ENCODE measurements at places on chromosomes 2 and 18.

GRCh38 chr2:4840791-4841190, 851.4 kb upstream of the SOX11 start:
- no peak for DNase-seq

DNA sequence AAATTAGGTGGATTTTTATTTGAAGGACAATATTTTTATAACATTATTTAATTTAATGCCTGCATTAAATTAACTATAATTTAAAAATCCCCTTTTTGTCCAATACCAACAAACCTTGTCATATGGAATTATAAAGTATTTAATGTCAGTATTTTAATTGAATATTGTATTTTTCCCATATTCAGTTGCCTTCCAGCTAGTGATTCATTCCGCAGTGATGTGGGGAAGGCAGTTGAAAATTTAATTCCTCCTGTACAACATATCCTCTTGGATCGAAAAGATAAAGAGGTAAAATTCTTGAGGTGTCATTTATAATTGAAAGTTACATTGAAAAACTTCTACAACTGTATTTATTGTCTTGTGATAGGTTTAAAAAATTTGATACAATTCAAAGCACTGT, 40.4 kb downstream of the WDR7 start:
- no peak for DNase-seq

DNA sequence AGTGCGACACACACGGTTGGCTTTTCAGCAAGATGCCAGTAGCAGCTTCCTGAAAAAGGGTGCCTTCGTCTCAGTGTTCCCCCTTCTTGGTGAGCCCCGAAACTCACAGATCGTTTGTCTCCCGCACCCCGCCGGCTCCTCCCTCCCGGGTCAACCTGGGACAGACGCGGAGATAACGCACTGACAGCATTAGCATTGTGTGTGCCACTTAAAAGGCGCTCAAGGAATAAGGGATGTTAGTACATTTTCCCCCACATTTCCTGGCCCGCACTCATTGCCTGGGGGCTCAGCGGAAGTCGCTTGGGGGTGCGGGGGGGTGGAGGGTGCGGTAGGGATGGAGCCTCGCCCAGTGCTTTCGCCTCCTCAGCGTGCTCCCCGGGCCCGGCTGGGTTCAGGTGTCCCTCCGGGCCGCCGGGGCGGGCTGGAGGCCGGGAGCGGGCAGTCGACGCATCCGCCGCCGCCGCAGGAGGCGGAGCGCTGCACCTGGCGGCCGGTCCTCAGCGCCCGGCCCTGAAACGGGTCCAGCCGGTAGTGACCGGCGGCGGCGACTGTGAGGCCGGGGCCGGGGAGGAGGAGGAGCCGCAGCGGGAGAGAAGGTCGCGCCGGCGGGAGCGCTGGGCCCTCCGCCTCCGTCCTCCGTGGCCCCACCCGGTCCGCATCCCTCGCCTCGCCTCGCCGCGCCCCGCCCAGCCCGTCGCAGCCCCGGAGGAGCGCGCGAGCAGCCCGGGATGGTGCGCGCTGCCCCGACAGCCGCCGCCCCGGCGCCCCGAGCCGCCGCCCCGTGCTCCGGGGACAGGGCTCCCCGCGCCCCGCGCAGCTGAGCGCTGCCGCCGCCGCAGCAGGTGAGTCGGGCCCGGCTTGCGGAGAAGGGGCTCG, at the start of gene MFSD6:
MFSD6 (plus strand) TSS at position 694 of the 876 bp plus-strand sequence. CDS start 27,675 bp downstream, outside the sequence.
- peak; percentile 44 for DNase-seq

- no peak for DNase-seq
These were observed 104.2 kb downstream of the SH3BP4 start for GRCh38 chr2:235055891-235056516.

DNA sequence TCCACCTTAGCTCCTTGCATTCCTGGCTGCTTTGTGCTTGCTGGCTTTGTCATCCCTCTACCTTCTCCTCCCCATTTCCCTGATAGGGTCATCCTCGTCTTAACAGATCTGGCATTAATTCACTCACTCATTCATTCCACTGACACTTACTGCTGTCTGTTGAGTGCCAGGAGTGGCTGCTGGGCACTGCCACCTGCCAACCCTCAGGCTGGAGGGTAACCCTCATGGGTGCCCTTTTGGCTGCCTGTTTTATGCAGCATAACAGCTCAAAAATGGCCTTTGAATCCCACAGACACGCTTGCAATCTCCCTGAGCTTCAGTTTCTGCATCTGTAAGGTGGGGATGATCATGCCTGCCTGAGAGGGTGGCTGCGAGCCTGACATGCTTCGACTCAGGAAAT, 25.2 kb downstream of the FHOD3 start:
- no peak for DNase-seq

DNA sequence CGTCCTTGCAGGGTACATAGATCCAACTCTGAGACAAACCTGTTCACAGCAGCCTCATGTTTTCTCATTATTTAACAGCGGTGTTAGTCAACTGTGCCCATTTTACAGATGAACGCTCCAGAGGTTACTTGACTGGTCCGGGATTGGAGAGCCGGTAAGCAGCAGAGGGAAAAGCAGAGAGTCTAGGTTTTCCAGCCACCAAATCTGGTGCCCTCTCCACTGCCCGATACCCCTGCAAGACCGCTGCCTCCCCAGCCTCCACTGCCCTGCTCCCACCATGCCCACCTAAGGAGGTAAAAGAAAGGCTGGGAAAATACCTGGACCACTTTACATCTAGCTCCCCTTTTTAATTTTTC, 51.5 kb downstream of the EIPR1 start:
- DNase-seq = no peak

DNA sequence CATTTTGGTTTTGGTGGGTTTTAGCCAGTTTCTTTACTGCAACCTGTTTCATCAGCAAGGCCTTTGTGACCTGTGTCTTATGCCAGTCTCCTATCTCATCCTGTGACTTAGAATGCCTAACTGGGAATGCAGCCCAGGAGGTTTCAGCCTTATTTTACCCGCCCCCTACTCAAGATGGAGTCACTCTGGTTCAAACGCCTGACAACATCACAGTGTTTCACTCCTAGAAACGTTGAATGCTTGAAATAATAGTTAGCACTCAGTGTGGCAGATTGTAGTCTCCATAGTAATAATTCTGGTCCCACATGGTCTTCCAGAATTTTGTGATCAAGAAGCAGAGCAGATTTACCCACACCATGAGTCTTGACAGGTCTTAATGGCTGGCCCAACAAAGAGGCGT, 159.0 kb upstream of the TRIB2 start:
- no peak for DNase-seq

DNA sequence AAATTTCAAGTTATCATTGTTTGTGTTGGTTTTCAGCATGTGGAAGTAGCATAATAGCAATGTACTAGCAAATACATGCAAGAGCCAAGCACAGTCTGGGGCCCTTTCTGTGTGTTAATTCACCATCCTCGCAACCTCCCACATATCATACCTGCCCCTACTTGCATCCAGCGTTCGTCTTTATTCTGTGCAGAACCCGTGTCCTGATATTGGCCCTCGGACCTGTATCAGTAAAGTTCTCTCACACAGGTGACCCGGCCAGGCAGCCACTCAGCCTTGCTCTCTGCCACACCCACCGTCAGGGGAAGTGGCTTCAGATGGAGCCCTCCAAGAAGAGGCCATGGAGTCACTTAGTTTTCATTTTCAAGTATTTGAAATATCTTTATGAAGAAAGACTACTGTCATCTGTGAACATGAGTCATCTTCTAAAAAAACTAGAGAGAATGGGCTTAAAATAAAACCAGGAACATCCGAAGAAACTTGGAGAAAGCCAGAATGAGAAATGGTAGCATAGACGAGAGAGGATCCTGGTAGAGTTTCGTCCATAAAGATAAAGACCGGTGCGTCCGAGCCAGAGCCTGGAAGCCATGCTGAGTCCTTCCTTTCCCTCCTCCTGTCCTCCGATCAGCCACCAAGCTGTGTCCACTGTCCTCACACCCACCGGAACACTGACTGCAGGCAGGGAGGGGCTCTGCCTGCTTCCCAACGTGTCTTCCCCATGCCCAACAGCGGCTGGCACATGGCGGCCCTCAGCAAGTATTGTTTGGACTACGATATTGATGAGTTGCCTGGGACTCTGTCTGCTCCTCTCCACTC, 57.3 kb upstream of the RPL31 start:
- no peak for DNase-seq

- no peak for DNase-seq
These were observed 84.2 kb downstream of the MALT1 start for GRCh38 chr18:58755304-58756010.

DNA sequence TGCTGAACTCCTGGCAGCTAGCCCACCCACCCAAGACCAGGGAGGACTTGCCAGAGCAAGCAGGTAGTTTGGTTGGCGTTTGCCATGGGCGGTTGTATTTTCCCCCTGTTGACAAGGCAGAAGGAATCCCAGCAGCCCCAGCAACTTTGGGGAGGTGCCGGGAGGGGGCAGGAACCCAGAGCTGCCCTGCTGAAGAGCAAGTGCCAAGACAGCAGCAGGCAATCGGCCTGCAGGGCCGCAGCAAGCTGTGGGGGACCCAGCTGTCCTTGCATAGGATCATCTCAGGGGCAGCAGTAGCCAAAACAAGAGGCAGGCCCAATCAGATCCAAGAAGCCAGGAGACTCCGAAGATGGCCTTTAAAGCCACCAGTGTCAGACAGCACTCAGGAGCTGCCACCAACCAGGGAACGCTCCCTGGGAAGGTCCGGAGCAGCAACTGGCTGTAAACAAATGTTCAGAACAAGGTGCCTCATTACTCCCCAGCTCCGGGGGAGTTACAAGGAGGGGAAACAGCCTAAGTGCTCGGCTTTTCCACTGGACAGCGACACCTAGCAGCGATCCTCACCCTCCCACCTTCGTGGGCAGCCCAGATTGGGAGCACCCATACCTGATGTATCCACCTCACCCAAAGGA, 2.1 kb downstream of the ST8SIA5 start:
- DNase-seq = no peak

DNA sequence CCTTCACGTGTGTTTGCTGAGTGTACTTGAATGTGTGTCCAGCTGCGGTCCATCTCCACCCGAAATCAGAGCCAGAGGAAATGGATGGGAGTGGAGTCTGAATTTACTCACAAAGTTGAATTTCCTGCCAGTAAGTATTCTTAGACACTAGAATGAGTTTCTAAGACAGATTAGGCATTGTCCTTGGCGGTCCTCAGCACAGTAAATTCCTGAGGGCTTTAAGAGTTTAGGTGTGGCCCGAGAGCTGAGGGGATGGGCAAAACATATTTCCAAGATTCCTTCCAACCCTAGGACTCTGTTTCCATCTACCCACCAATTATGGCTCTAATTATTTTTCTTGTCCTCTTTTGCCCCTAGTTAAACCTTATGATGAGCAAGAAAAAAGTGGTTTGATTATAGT, 90.3 kb upstream of the PHLPP1 start:
- no peak for DNase-seq

DNA sequence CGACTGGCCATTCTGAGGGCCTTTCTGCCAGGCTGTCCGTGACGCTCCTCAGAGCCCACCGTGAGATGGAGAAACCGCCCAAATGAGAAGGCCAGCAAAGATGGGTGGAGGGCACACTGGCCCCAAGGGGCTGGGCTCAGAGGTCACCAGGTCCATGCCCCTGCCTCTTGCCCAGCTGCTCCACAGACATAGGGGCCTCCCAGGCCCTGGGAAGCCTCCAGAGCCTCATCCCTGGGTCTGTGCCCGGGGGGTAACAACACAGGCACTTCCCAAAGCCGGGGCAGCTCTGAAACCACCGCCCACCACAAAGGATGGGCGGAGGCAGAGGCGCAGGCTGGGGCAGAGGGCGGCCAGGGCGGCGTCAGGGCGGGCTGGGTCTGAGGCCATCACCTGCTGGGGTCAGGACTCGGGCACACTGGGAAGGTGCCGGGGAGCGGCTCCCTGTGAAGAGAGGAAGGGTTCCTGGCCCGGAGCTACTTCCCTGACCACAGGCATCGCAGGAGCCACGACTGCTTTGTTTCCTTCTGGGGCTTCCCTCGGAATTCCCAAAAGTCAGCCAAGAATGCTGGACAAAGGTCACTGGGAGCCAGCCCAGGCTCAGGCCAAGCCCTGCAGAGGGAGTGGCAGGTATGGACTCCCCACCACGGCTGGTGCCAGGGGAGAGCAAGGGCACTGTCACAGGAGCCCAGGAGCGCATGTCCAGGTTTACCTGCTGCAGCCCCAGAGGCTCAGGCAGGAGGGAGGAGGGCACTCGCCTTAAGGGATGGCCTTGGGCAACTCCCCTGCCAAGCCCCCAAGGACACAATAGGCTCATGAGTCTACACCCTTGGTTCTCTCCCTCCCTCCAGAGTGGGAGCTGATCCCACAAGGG, 9.4 kb downstream of the CYP26B1 start:
- no peak for DNase-seq

DNA sequence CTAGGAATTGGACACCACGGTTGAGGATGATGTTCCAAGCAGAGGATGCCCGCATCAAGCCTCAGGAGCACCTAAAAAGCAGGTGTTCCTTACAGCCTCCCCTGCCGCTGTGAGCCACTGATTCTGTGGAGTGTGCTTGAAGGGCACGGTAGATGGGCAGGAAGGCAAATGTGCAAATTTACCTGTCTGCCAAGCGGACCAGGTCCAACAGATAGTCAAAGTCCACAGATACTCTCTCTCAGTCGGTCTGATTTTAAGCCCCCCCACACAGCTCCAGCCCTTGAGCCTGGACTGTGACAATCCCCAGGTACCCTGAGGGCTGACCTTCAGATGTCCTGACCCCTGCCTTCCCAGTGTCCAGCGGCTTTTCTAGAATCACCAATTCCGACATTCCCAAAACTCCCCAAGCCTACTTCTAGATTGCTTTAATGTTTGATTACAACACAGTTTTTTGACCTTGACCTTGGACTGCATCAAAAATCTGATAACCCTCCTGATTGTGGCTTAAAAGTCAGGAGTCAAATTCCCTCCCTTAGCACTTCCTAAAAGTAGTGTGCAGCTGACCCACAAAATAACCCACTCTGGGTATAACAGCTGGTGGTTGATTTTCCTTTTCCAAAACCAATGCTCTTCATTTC, 208.8 kb upstream of the NCKAP5 start:
- no peak for DNase-seq

GRCh38 chr18:58911241-58911640, 46.6 kb downstream of the ZNF532 start:
- DNase-seq = no peak

DNA sequence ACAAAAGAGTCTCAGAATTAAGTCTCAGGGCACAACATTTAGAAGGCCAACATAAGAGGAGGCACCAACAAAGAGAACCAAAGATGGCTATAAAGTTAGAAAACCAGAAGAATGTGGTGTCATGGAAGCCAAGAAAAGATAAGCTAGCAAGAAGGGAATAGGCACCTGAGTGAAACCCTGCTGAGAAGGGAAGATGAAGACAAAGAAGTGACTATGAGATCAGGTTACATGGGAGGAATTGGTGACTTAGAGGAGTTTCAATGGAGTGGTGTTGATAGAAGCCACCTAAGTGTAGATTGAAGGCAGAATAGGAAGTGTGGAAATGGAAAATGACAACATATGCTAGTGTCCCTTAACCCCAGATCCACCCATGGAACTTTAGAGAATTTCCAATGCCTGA, 327.6 kb upstream of the KCNJ3 start:
- no peak for DNase-seq

GRCh38 chr2:136243638-136244535, 125.9 kb upstream of the CXCR4 start:
- no peak for DNase-seq

- DNase-seq = no peak
These were observed 64.0 kb upstream of the ZSWIM2 start for GRCh38 chr2:186912979-186913378.

All from stimulated activated CD8-positive, alpha-beta memory T cell treated with anti-CD3 and anti-CD28 coated beads, Interleukin-4, amount 100 ng/mL, for 24 hours (primary cell).